ENCODE measurements at places on chromosomes 2 and 18. TPM values are rescaled to one million over a fixed set of nuclear protein-coding genes. Genes with fewer than 3 reads are reported as not detected.

Gene UGT1A4
- total RNA-seq = 0.21 TPM

Gene SMAD2
- total RNA-seq = 99.2 TPM

Gene CHST9
- total RNA-seq = not detected

Gene HES6
- 1.7 TPM for total RNA-seq

Gene SKOR2
- not detected for total RNA-seq

Gene CNDP1
- not detected for total RNA-seq

Gene LIPG
- 0.18 TPM for total RNA-seq

Gene TNFAIP6
- total RNA-seq = 1.3 TPM
